Stimulated activated CD8-positive, alpha-beta memory T cell treated with anti-CD3 and anti-CD28 coated beads, Interleukin-2, amount 100 ng/mL, for 1 hour (primary cell): ENCODE measurements at places on chromosomes 16 and 17.

- DNase-seq, result peak; percentile 44
Measured at GRCh38 chr16:81524382-81524781, 79.8 kb downstream of the CMIP start.

GRCh38 chr16:48234630-48235029, 9.5 kb upstream of the LONP2 start:
- no peak for DNase-seq

DNA sequence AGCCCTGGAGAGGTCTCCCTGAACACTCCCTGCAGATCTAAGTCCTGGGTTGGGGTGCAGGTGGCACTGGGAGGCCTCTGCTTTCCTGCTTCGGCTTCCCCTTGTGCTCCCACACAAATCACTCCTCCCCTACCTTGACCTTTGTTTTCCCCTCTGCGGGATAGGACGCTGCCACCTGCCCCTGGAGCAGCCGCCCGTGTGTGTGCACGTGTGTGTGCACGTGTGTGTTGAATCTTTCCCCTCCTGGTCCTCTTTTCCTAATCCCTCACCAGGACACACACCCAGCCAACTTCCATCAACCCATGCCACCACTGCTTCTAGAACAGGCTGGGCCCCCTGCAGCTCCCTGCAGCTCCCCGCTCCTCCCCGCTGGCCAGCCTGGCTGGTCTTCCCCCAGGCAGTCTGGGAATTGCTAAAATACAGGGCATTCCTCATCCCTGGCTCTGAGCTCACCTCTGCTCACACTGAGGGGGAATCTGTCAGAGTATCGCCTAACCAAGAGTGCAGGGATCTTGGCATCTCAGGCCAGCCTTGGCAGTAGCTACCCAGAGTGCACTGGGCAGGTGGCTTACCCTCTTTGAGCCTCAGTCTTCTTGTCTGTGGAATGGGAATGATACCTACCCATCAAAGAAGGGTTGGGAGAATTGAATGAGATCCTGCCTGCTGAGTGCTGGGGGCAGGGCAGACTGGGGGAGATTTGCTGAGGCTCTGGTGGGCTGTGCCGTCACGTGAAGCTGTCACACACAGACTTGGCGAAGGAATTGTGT, 198.5 kb downstream of the NTN1 start:
- no peak for DNase-seq

DNA sequence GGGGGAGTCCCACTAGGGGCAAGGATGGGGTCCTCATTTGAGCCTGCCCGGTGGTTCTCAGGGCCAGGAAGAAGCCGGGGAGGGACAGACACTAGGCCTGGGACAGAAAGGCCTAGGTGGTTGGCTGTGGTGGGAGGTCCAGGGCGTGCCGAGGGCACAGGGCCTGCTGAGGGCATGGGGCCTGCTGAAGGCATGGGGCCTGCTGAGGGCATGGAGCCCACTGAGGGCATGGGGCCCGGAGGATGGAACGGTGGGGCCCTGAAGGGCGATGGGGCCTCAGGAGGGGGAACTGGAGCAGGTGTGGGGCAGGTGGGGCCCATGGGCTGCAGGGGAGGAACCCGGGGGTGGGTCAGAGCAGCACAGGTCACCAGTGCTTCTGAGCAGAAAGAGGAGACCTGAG, 31.2 kb downstream of the PELP1 start:
- DNase-seq, result no peak

- no peak for DNase-seq
Measured at GRCh38 chr16:47162670-47163420, 19.1 kb upstream of the NETO2 start.

DNA sequence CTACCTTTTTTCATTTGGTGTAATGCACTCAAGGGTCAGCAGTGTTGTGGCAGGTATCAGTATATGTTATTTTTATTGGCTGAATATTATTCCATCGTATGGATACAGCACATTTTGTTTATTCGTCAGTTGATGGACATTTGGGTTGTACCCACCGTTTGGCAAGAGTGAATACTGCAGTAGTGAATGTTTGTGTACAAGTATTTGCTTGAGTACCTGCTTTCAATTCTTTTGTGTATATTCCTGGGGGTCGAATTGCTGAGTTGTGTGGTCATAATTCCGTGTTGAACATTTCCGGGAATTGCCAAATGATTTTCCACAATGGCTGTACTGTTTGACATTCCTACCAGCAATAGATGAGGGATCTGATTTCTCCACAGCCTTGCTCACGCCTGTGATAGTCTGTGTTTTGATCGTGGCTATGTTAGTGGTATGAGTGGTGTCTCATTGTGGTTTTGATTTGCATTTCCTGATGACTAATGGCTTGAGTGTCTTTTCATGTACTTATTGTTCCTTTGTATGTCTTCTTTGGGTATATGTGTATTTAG, 108.4 kb downstream of the OR1D5 start:
- DNase-seq, result no peak

- no peak for DNase-seq
Measured at GRCh38 chr17:68450391-68450790, 6.9 kb downstream of the WIPI1 start.

- DNase-seq, result no peak
Measured at GRCh38 chr16:518858-519257, 8.7 kb upstream of the CAPN15 start.

GRCh38 chr16:88743693-88744576, 37.6 kb downstream of the CTU2 start:
- DNase-seq, result peak; percentile 48

DNA sequence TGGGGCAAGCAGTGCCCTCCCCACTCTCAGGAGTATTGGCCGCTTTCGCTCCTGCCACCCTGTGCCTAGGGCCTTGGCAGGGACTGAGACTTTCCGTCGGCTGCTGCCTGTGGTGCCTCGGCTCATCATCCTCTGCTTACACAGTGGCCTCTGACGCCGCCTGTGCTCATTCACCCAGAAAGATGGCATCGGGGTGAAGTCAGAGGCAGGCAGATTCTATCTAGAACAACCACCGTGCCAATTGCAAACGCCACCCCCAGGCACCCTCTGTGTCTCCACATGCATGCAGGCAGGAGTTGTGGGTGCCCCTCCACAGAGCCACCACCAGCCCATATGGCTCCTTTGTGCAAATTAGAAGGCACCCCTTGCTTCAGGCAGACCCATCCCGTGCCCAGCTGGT, 154.2 kb upstream of the GSE1 start:
- no peak for DNase-seq

- no peak for DNase-seq
Measured at GRCh38 chr16:89919535-89920406, 1.1 kb downstream of the MC1R start.

GRCh38 chr17:78128551-78129350, at the start of gene TMC6:
TMC6 (minus strand) TSS chr17:78128755; CDS start chr17:78126832, 1,923 bp downstream.
- DNase-seq, result peak; percentile 55
